ENCODE measurements at places on chromosomes 13 and 19. TPM values are rescaled to one million over a fixed set of nuclear protein-coding genes. Genes with fewer than 3 reads are reported as not detected.

Gene ZSCAN4
- not detected for total RNA-seq

Gene ZNF442
- 2.4 TPM for total RNA-seq

Gene KLK1
- 0.79 TPM for total RNA-seq

Gene FARP1
- 0.27 TPM for total RNA-seq

Gene EXOSC5
- total RNA-seq, result 47.5 TPM

Gene ERCC2
- 22.9 TPM for total RNA-seq

Gene SIGLEC8
- total RNA-seq, result not detected

Gene NAPSA
- 41.0 TPM for total RNA-seq

Gene EBI3
- total RNA-seq, result 7.8 TPM

Gene USHBP1
- 0.20 TPM for total RNA-seq

Gene CEACAM16
- not detected for total RNA-seq

Gene YJU2
- 29.8 TPM for total RNA-seq

Gene UTP14C
- 4.5 TPM for total RNA-seq

Gene KLK10
- total RNA-seq, result not detected

Gene GDF15
- 0.20 TPM for total RNA-seq

Gene SMIM44
- total RNA-seq, result not detected

Gene PTGER1
- total RNA-seq, result not detected

Gene TDRD12
- 0.21 TPM for total RNA-seq

Gene PRSS57
- total RNA-seq, result not detected

Gene DMKN
- 0.86 TPM for total RNA-seq

Gene PTOV1
- total RNA-seq, result 66.0 TPM

Gene CBARP
- 1.1 TPM for total RNA-seq

Gene GTPBP3
- 36.8 TPM for total RNA-seq

Gene SLC25A41
- not detected for total RNA-seq

Gene ADM5
- total RNA-seq, result 1.4 TPM

Gene PPP5C
- total RNA-seq, result 87.4 TPM

Gene ZIC5
- not detected for total RNA-seq

Gene VSTM2B
- total RNA-seq, result not detected

Gene F10
- not detected for total RNA-seq

Gene TPTE2
- total RNA-seq, result not detected

Gene TBXA2R
- 0.42 TPM for total RNA-seq

Gene MTUS2
- not detected for total RNA-seq

Gene ERICH4
- not detected for total RNA-seq

Gene MRPL4
- total RNA-seq, result 115 TPM

Gene SERP2
- total RNA-seq, result 0.38 TPM

Gene CLEC17A
- total RNA-seq, result 0.26 TPM

Gene MAST1
- 1.2 TPM for total RNA-seq

Gene ZNF585A
- 8.9 TPM for total RNA-seq

Gene OSCAR
- total RNA-seq, result 0.17 TPM

Gene ZNF560
- 0.12 TPM for total RNA-seq

Gene KIR3DL1
- total RNA-seq, result not detected

Gene IZUMO4
- total RNA-seq, result 13.1 TPM

Gene HSH2D
- total RNA-seq, result 20.7 TPM

Gene TEX101
- not detected for total RNA-seq

Gene GRIK5
- total RNA-seq, result 2.2 TPM

Gene KIR2DL1
- total RNA-seq, result not detected

Gene FLT1
- total RNA-seq, result 21.9 TPM

Gene SLC6A16
- total RNA-seq, result 0.98 TPM

Gene ZNF221
- total RNA-seq, result 0.89 TPM

Gene PODNL1
- total RNA-seq, result not detected

Gene CDX2
- total RNA-seq, result not detected

Gene LSM4
- 451 TPM for total RNA-seq

Gene THAP8
- 1.1 TPM for total RNA-seq

Gene NTF4
- not detected for total RNA-seq
